Sigmoid colon (tissue), 7 donors: ENCODE measurements at places on chromosomes 3 and 15.

DNA sequence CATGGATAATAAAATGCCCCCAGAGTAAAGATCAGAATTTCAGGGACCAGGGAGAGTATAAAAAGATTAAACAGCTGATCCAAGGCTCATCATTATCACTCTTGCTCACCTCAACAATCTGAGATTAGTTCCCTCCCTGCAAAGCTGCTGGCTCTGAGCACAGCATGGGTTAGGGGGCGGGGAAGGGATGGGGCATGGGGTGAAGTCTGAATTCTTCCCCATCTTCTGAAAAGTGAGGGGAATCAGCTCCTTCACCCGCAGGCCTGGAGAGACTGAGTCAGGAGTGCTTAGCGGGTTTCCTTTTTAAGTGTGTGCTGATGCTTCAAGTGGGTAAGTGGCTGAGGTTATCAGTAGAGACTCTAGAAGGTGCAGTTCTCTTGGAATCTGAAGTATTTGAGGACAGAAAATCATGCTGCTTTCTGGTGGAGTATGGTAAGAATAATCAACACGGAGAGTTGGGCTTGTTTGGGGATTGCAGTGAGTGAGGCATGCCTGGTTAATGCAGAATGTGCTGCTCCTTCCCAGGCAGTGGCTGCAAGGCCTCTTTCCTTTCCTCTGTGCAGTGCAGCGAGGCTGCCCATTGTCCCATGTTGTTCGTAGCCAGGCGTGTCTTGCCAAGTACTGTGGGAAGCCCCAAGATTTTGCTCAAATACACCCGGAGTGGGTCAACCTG lies 59.2 kb upstream of the TRAK1 start:
- DNase-seq, result peak; percentile 68

DNA sequence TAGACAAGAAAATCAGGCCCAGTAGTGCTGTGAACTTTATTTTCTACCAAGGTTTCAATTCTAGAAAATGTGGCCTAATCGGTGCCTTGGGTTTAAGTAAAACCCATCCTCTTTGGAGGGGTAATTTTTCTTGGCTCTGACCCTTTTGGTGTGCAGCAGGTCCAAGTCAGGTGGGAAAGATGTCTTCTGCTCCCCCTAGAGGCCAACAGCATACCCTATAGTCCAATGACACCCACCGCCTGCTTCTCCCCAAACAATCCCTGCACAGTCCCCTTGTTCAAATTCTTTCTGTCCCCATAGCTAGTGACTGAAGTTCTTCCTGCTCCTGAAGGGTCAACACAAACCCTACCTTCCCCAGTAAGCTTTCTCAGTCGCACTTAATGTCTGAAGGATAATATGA lies 261.8 kb upstream of the GOLGA6L4 start:
- no peak for DNase-seq

DNA sequence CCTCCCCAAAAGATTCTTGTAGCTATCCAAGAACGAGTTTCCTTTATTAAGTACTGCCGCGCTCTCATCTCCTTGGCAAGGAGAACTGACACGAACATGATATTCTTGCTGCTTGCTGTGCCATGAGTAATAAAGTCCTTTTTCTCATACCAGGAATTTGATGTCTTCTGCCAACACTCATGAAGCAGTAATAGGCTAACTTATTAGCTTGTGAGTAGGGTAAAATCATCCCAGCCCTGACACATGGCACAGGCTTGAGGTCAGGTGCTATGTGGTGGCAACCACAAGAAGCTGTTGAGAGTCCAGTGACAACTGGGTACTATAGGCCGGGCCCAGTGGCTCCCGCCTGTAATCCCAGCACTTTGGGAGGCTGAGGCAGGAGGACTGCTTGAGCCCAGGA lies 22.7 kb upstream of the UBXN7 start:
- no peak for DNase-seq

- DNase-seq, result no peak
Observed at GRCh38 chr15:36589971-36590370, 10.5 kb downstream of the CDIN1 start.

GRCh38 chr3:42699511-42699971 lies 3.1 kb downstream of the HHATL start:
- DNase-seq, result no peak

GRCh38 chr15:35549567-35549966 lies 3.6 kb upstream of the DPH6 start:
- DNase-seq, result no peak

GRCh38 chr15:89345248-89345647 lies 10.6 kb upstream of the POLG start:
- DNase-seq, result no peak

GRCh38 chr3:155647206-155647605 lies 97.7 kb downstream of the PLCH1 start:
- no peak for DNase-seq

GRCh38 chr3:72485641-72486040 lies 362.6 kb downstream of the SHQ1 start:
- no peak for DNase-seq

- DNase-seq, result no peak
Observed at GRCh38 chr3:3356846-3357245, 177.4 kb upstream of the CRBN start.

- DNase-seq, result no peak
Observed at GRCh38 chr3:188884299-188885043, 287.3 kb upstream of the TPRG1 start.

DNA sequence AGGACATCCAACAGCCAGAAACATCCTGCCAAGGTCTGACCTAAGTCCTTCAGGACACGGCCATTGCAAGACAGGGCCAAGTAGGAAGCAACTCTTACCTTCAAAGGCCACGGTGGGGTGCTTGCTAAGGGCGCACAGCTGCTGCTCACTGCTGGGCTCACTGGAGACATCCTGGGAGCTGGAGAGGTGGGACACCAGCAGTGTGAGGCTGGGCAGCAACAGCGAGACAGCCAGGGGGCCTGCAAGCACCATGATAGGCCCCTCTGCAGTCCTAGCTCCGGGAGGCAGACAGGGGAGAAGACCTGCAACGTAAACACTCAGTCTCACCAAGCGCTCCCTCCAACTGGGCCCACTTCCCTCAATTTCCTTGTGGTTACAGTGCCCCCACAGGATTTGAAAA lies 79.2 kb downstream of the SEMA5B start:
- DNase-seq, result no peak

DNA sequence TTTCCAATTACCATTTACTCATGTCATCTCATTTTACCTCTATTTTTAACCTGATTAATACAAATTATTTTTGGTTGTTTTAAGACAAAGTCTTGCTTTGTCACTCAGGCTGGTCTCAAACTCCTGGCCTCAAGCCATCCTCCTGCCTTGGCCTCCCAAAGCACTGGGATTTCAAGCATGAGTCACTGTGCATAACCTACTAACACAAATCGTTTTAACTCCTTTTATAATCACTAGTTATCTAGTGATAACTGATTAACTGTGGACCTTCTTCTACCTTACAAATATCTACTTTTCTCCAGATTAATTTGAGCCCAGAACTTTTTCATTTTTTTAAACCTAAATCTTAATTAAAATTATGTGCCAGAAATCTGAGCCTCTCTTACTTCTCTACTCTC lies 4.6 kb downstream of the ATP13A3 start:
- DNase-seq, result no peak

- no peak for DNase-seq
Observed at GRCh38 chr15:58770519-58770856, 614 bp upstream of the MINDY2 start.

DNA sequence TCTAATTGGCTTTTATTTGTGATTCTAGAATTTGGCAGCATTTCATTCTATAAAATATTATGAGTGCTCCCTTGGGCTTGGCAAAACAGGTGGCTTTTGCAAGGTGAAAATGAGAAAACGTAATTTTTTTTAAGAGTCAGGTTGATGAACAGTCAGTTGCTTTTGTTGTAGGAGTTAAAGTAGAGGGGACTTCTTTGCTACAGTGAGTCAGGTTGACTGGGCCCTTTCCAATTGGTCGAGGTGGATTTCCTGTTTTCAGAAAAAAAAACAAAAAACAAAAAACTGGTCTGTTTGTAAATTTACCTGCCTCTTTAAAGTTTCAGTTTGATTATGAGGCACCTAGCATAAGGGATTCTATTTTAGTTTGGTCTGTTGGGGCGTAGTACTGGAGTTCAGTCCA lies 1469.4 kb upstream of the GBE1 start:
- DNase-seq, result no peak

GRCh38 chr15:71880276-71880675 lies 69.9 kb downstream of the NR2E3 start:
- DNase-seq, result no peak

GRCh38 chr3:9074079-9074478 lies 110.8 kb upstream of the RAD18 start:
- DNase-seq, result peak; percentile 17

DNA sequence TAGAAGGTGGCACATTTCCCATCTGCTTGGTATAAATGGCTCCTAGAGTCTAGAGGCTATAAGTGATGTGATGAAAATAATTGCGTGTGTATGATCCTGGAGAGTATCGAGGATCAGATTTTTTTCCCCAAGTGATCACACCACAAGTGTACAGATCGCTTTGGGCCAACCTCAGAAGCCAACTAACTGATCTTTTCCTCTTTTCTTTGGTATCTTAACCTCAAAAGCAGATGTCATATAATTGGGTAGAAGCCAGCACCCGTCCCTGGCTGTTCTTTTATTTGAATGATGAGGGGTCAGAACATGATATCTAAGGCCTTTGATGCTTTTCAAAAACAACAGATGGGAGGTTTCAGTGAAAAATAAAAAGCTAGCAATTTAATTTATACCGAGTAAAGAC lies 3.3 kb downstream of the P2RY14 start:
- no peak for DNase-seq

GRCh38 chr3:66816090-66816761 lies 181.9 kb upstream of the KBTBD8 start:
- DNase-seq, result no peak

- no peak for DNase-seq
Observed at GRCh38 chr15:57948351-57949289, 116.9 kb downstream of the ALDH1A2 start.

- no peak for DNase-seq
Observed at GRCh38 chr3:114879059-114880031, 267.7 kb downstream of the ZBTB20 start.

DNA sequence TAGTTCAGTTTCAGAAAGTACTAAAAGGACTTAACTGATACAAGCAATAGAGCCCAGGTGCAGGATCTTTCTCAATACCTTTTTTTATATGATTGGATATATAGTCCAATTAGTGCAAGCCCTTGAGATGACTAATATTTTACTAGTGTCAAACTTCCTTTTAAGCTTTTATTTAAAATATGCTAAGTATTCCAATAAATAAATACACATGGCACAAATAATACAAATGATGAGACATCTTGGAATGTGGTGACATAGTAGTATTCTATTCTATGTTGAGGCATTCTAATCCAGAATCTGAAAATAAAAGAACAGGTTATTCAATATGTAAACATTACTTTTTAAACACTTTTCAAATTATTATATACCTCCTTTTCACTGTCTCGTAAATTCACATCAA lies 670.0 kb downstream of the SI start:
- DNase-seq, result no peak

- DNase-seq, result no peak
Observed at GRCh38 chr3:117480525-117480924, 770.9 kb downstream of the TUSC7 start.

GRCh38 chr3:119338754-119339153 lies 44.6 kb downstream of the ARHGAP31 start:
- no peak for DNase-seq

- DNase-seq, result peak; percentile 95
Observed at GRCh38 chr3:12405432-12406272, 78.6 kb upstream of the TSEN2 start.

GRCh38 chr3:127900536-127900935 lies 14.5 kb upstream of the KBTBD12 start:
- no peak for DNase-seq

DNA sequence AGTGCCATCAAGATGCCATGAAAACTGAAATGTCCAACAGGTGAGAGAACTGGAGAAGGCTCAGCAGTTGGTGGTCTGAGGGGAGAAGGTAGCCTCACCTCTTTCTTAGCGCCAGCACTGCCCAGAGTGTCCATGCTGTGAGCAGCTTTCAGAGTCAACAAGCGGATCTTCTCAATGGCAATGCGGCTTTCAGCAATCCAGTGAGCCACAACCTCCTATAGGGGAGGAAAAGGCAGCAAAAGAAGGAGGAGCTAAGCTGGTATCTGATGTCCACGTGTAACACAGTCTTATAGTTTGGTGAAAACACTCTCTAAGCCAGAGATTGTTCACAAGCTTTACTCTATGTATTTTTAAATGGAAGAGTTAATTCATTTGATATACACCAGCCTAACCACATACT lies 36.1 kb upstream of the ACKR4 start:
- DNase-seq, result no peak

GRCh38 chr3:126872701-126873342 lies 110.1 kb upstream of the PLXNA1 start:
- DNase-seq, result no peak

DNA sequence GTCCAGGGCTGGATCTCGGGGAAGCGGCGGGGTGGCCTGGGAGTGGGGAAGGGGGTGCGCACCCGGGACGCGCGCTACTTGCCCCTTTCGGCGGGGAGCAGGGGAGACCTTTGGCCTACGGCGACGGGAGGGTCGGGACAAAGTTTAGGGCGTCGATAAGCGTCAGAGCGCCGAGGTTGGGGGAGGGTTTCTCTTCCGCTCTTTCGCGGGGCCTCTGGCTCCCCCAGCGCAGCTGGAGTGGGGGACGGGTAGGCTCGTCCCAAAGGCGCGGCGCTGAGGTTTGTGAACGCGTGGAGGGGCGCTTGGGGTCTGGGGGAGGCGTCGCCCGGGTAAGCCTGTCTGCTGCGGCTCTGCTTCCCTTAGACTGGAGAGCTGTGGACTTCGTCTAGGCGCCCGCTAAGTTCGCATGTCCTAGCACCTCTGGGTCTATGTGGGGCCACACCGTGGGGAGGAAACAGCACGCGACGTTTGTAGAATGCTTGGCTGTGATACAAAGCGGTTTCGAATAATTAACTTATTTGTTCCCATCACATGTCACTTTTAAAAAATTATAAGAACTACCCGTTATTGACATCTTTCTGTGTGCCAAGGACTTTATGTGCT lies 527 bp downstream of the B2M start:
- peak; percentile 80 for DNase-seq

DNA sequence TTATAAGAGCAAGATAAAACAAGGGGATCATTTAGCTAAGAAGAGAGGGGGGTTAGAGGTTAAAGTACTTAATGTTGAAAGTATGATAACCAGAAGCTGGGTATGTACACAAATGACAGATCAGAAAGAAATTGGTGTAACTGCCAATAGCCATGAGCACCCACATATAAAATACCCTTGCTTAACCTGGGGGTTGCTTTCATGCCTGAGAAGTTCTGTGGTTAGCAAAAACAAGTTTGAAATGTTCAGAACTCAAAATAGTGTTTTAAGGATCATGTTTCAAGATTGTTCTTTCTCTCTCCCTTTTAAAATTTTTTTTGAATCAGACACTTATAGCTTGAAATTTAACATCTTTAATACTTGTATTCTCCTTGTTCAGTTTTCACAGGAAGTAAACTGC lies 321.4 kb upstream of the GBE1 start:
- no peak for DNase-seq
